CD4-positive, alpha-beta T cell treated with Interleukin-6 for 4 hours (primary cell): ENCODE measurements at places on chromosomes 11 and 22.
A peak's percentile ranks its signal among the peaks of the same experiment; 100 is the strongest.

DNA sequence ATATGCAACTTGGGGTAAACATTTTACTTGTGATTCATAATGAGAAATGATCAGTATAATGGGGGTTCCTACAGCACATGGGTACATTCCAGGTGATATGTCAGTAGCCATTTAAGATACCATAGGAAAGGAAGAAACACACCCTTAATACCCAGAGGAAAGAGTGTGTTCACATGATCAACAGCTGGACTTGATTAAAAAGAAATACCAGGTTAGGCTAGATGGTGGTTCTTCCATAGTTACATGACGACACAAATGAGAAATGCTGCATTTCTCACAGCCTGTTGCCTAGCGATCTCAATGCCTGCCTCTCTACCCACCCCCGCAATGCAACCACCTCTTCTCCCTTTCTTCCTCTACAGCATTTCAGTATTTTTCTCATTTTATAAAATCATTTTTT is 96.8 kb downstream of the TTC28 start:
- no peak for DNase-seq

- no peak for DNase-seq
Observed at GRCh38 chr11:72807792-72808191, 6.4 kb upstream of the ATG16L2 start.

- no peak for DNase-seq
Observed at GRCh38 chr11:46554213-46555147, 39.3 kb downstream of the AMBRA1 start.

- no peak for DNase-seq
Observed at GRCh38 chr11:8138526-8138925, 30.3 kb downstream of the RIC3 start.

DNA sequence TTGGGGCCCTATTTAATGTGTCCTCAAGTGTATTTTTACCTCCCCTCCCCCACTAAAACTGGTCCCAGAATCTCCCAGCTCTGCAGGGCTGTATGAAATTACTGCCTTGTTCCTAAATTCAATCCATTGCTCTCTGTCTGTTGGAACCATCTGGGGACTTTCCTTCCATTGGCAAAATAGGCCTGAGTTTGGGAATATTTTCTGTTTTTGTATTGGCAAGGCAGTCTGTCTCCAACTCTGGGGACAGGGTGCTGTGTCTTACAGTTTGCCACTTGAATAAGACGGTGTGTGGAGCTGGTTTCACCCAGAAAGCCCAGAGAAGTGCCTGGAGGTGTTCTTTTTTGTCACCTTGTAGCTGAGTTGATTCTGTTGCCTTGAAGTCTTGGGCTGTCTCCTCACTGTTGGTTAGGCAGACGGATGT is 1.3 kb downstream of the PACS1 start:
- DNase-seq, result peak; percentile 46

- DNase-seq, result peak; percentile 67
Observed at GRCh38 chr22:45863981-45864751, 112.8 kb downstream of the WNT7B start.

- DNase-seq, result no peak
Observed at GRCh38 chr22:42052765-42053164, 17.8 kb downstream of the NAGA start.

DNA sequence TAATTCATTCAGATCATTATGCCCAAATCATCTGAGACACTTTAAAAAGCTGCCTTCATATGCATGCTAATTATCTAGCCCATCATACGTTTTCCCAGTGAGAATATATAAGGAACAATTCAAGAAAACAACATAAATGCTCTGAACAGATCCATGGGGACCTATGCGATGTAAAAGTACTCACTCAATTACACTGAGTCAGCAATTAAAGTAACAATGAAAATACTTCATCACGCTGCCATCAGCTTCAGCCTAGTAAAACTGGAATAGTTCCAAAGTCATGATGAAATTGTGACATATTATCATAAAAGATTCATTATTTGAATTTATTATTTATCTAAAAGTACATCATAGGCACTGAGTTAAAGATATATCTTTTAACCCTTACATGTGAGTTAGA is 3.7 kb upstream of the OR8K5 start:
- DNase-seq, result no peak

DNA sequence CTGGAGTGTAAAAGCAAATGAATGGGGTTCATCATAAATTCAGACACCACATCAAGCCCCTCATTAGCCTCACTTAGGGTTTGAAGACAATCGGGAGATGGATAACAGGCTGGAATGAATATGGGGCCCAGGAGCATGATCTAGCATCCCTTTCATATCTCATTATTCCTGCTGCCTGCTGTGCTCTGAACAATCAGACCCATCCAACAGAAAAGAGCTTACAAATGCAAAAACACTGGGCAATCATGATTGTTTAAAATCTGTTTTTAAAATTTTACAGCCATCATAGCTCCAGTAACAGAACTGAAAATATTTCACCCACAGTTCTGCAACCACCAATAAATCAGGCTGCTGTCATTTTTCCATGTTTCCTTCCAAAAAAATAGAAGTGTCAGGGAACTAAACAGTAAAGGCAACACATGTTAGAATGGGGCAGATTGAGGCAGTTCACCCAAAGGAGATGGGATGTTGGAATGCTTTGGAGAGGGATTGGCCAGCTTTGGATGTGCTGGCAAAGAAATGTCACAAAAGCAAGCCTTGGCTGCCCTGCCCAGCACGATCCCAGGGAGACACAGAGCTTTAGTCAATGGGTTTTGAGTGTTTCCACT is 47.8 kb upstream of the BMAL1 start:
- DNase-seq, result no peak

- no peak for DNase-seq
Observed at GRCh38 chr11:93736129-93736528, 5.2 kb downstream of the TAF1D start.

DNA sequence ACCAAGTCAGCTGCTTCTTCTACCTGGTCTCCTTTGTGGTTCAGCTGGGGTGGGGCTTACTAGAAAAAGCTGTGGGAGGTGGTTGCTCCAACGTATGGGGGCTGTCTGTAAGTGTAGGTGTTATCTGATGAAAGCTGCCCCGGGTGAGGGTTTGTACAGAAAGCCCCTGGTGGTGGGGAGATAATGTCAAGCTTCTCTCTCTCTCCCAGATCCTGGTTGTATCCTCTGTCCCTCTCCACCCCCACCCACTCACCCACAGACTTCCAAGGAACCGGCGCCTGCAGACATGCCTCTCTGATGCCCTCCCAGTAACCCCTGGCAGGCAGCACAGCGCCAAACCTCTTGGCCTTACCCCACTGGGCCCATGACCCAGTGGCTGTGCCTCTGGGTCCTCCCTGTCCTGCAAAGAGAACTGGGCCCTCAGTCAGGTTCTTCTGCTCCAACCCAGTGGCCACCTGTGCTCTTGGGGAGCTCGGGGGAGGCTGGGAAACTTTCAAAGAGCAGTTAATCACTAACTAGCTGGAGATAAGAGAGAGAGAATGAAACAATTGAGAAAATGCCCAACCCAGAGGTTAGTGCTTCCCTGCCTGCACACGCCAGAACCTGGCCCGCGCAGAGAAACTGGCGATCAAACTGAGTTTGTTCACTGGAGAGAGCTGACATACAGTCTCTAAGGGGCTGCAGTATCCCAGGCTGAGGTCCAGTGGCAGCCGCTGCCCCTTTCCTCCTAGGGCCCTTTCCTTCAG is 20.4 kb upstream of the EHF start:
- no peak for DNase-seq

DNA sequence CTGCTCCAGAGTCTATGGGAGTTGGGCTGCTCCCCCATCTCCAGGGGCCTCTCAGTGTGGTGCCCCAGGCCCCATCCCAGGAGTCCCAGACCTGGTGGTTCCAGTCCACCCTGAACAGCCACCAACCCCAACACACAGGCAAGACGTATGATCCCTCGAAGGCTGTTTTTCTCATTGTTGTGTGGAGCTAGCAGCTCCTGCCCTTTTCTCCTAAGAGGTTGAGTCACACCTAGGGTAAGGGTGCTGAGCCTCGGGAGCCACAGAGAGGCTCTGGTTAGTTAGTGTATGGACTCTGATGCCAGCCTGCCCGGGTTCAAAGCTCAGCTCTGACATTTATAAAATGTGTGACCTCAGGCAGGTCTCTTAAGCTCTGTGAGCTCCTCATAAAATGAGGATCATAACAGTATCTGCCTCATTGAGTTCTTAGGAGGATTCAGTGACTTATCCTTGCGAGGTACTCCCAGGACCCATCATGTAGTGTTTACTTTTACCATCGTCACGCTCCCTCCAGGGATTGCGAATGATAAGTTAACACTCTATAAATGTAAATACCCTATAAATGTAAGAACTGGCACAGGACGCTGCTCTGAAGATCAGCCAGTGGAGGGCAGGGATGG is 47.2 kb downstream of the FBLN1 start:
- DNase-seq, result no peak

- no peak for DNase-seq
Observed at GRCh38 chr22:39152024-39152510, 413 bp downstream of the CBX7 start.

GRCh38 chr22:44231233-44231632 is 50.5 kb downstream of the PARVG start:
- DNase-seq, result no peak

DNA sequence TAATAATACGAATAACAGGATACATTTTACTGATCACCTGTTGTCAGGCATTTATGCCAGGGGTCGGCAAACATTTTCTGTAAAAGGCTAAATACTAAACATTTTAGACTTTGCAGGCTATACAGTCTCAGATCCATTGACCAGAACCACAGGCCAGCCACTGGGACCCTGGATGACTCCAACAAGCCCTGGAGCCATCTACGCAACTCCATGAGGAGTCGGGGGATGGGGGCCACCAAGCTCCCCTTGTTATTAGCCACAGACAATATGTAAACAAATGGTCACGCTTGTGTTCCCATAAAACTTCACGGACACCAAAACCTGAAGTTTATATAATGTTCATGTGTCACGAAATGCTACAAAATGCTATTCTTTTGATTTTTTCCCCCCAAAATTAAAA is 54.4 kb upstream of the EMID1 start:
- no peak for DNase-seq

DNA sequence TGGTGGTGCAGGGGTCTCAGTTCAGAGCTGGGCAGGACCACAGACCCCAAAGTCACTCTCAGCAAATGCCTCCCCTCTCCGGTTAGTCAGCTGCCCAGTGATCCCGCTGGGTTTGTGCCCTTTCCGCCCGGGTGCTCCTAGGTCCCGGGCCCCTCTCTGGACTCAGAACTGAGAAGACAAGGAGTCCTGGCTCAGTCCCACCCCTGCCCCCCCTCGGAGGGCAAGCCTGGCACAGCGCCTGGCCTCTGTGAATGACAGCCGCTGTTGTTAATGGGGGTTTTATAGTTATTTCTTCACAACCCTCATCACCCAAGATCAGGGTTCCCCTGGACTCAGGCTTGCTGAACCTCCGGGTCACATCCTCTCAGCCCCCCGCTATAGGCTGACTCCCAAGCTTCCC is 47.6 kb downstream of the ELFN2 start:
- no peak for DNase-seq

DNA sequence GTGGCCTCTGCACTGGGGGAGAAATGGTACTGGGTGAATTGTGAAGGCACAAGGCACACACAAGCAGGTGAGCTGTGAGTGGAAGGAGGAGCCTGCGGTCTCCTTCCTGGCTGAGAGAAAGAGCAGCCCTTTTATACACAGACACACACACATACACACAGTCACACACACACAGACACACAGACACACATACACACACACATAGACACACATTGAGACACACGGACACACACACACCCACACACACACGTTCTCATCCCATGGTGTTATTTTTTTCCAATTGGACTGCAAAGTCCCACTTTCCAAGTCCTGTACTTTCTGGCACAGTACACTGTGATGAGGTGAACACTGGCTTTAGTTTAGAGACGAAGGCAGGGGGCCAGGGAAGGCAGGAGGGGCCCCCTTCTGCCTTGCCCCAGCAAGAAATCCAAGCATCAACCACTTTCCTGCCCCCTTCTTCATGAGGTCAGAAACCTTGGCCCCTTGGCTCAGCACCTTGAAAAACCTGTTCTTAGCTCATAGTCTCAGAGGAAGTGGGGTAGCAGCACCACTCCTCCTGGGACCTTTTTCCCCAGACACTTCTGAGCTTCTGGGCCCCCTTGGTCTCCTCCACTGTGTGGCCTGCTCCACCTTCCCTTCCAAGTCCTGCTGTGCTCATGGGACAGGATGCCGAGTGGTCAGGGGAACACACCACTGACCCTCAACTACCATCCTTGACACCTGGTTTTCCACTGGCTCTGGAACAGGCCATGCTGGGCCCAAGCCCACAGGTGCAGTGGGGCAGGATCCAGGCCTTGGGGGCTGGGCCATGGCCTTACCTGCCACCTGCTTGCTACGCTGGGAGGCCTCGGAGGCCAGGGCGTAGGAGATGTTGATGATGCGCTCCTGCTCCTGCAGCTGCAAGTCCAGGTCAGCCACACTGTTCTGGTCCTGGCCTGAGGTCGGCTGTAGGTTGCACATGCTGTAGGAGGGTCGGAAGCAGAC is 43.8 kb downstream of the C11orf58 start:
- DNase-seq, result no peak

GRCh38 chr11:36702330-36703054 is 104.5 kb upstream of the RAG2 start:
- DNase-seq, result no peak

DNA sequence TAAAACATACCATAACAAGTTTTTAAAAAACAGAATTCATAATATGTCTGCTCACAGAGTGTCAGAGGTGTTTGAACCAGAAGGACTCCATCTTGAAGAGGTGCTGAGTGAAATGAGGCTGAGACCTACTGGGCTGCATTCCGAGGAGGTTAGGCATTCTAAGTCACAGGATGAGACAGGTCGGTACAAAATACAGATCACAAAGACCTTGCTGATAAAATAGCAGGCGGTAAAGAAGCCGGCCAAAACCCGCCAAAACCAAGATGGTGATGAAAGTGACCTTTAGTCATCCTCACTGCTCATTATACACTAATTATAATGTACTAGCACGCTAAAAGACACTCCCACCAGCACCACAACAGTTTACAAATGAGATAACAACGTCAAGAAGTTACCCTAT is 116.4 kb downstream of the ARHGAP32 start:
- no peak for DNase-seq

- no peak for DNase-seq
Observed at GRCh38 chr22:19430890-19431541, 517 bp downstream of the HIRA start.

DNA sequence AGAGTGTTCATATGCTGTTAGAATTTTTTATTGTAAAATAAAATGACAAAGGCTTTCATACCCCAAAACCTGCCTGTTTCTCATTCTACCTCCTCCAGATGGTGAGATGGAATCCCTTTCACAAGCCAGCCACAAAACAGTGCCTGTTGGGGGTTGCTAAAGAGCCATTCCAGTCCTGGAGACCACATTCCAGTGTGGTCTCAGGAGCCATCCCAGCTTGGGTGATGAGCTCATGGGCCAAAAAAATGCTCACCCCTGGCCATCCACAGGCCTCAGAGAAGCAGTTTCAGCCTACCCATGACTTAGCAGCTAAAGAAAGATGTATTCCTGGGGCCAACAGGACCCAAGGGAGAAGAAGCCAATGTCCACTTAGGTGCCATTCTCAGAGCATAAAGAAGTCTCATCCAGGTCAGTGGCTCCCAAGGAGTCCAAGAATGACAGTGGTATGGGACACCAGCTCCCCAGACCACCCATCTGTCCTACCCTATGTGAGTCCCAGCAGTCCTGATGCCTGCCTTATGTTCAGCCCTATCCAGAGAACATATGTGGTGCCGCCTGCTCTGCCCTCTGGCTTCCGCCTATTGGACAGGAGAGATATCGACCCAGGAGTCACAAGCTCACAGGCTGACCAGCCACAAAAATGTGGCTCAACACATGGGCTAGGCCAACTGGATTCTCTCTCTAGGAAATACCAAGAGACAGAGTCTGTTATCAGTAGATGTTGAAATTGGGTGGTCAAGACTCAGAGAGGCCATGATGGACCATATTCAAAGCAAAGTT is 26.4 kb downstream of the C11orf91 start:
- DNase-seq, result no peak
